ENCODE measurements at places on chromosomes 3 and 15.

GRCh38 chr3:10015461-10015904, 10.8 kb upstream of the FANCD2 start:
- no peak for DNase-seq

DNA sequence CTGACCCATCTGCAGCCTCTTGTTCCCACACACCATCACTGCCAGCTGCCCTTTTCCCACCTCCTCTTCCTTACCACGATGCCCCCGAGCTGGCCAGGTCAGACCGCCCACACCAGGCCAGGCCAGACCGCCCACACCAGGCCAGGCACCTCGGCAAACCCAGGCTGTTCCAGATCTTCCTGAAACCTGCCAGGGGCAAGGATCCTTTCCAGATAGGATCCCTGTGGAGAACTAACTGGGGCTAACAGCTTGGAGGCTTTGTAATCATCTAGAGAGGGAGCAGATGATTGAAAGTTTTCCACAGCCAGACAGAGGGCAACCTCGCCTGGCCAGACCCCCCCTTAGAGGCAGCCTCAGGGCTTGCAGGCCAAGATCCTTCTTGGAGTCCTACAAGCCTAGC, 287.3 kb upstream of the TLE3 start:
- no peak for DNase-seq

DNA sequence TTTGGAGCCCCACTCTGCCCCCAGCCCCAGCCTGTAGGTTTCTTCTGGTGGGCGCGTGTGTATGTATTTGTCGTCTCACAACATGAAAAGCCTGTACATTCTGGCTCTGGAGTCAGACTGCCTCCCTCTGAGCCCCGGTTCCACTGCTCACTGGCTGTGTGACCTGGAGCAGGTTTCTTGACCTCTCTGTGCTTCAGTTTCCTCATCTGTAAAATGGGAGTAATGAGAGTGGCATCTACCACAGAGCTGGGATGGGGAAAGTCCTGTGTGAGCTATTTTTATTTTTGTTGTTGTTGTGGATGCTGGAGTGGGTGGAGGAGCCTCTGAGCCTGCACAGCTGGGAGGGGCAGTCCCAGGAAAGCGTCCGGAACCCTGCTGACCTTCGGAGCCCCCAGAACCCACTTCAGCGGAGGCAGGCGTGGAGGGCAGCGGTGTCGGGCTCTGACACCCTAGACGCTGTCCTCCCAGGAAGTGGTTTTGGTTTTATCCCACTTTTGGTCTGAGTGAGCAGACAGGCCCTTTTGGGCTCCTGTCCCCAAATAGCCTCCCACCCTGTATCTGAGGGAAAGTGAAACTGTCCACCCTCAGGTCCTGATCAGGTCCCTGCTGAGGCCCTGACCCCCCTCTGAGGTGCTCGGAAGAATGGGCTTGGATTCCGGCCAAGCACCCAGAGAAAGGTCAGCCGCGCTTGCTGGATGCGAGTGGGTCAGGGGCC, 103.5 kb downstream of the CHSY1 start:
- DNase-seq, result no peak

DNA sequence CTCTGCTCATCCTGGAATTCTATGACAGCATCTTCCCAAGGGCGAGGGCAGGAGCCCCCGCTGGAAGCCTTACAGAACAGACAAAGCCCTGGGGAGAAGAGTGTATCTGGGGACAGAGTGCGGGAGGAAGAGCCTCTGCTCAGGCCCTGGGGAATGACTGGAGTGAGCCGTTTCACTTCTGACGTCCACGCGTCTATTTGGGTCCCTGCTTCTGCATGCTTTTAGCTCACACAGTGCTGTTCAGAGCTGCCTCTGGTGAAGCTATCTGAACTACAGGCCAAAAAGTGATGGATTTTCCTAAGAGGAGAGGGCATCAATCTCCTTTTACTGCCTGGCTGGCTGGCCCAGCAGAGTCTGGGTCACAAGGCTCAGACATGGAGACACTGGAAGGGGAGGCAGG, 311.8 kb downstream of the NTRK3 start:
- no peak for DNase-seq

GRCh38 chr3:188196232-188196990, 42.5 kb downstream of the LPP start:
- DNase-seq, result no peak

GRCh38 chr3:141087778-141088130, 36.6 kb downstream of the SPSB4 start:
- no peak for DNase-seq

GRCh38 chr3:86547692-86548091, 443.3 kb downstream of the VGLL3 start:
- no peak for DNase-seq

Data from cortex of kidney (tissue), 1 donor.